Kidney epithelial cell (primary cell): ENCODE measurements at places on chromosomes 1 and 21.

- DNase-seq, result no peak
These were observed 946.7 kb upstream of the TMPRSS15 start for GRCh38 chr21:19350286-19350685.

- DNase-seq, result no peak
These were observed 6.8 kb downstream of the CDCA8 start for GRCh38 chr1:37699147-37699546.

DNA sequence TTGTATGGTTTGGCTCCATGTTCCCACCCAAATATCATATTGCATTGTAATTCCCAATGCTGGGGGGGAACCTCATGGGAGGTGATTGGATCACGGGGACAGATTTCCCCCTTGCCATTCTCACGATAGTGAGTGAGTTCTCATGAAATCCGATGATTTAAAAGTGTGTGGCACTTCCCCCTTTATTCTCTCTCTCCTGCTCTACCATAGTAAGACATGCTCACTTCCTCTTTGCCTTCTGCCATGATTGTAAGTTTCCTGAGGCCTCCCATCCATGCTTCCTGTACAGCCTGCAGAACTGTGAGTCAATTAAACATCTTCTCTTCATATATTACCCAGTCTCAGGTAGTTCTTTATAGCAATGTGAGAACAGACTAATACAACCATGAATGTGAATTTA lies 211.6 kb upstream of the NR5A2 start:
- no peak for DNase-seq

- no peak for DNase-seq
These were observed 43.2 kb upstream of the LRIG2 start for GRCh38 chr1:113029822-113030221.

DNA sequence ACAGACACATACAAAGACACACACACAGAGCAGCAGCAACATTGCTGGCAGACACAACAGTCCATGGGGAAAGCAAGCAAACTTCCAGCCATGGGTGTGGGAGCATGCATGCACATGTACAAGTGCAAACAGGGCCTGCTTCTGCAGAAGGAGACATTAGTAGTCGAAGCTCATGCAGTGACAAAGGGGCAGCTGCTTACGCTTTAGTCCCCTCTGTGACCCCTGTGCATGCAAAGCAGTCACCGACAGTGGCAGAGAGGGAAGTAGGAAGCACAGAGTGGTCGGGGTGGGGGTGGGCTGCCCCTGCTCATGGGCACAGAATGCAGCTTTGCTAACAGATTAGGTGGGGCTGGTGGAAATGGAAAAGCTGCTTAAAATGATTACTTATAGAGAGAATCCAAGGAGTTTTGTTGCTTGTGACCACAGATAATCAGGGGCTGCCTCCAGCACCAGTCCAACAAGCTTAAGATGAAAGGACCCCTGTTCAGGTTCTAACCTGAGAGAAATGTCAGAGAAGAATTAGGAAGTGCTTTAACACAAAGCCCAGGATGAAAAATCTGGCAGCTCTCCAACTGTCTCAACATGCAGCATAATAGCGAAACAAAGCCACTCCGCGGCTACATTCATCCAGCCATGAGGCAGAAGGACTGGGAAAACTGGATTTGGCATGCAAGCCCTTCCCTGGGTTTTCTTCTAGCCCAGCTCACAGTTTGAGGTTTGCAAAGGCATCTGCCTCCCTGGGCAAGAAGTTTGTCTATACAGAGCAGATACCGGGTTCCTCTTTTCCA lies 378.9 kb downstream of the KCNH1 start:
- no peak for DNase-seq

- no peak for DNase-seq
These were observed at the start of gene PGLYRP3 for GRCh38 chr1:153312570-153313186. Gene PGLYRP3 (minus strand): TSS chr1:153312952. CDS start chr1:153310665, 2,287 bp downstream.

- no peak for DNase-seq
These were observed 357.1 kb downstream of the LTN1 start for GRCh38 chr21:28635541-28635940.

DNA sequence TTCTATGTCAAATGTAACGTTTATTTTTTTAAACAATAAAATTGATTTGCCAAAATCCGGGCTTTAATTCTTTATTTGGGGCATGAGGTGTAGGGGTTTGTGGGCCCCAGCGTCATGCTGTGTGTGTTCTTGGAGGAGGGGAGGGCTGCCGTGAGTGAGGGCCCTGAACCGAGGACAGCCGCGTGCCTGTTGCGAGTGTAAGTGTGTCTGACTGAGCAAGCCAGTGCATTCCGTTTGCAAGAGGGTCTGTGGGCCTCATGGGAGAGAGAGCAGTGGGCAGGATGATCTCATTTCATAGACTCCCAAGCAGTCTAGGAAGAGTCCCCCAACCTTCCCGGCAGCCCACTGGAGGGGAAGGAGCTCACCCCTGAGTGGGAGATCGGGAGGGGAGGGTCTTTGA lies 21.4 kb upstream of the SPSB1 start:
- no peak for DNase-seq

DNA sequence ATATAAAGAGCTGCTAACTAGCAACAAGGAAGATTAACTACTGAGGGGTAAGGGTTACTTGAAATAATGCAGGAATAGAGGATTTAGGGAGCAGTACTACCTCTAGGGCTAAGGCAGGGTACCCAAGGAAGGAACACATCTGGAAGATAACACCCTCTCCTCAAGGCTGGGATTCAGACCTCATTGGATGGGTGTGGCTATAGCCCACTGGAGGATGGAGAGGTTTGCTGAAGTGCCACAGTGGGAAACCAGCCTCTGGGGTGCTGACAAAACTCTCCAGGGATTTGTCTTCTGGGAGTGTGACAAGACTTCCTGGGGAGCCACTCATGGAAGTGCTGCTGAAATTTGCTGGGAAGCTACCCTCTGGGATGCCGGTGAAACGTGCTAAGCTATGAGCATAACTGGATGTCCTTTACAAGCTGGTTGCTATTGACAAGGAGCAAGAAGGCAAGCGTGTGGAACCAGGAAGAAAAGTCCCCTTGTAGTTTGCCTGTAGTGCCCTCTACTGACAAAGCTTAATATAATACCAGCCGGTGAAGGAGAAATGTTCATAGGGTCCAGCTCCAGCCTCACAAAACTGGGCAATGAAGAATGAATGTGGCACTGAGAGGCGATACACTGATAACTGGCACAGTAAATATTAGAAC lies 122.8 kb upstream of the USP24 start:
- DNase-seq, result no peak
